ENCODE measurements at places on chromosomes 4 and X.
A peak's percentile ranks its signal among the peaks of the same experiment; 100 is the strongest.

- DNase-seq, result no peak
These were observed 322.2 kb downstream of the GPAT3 start for GRCh38 chr4:83858131-83858530.

- DNase-seq, result no peak
These were observed 153.8 kb upstream of the RAPGEF2 start for GRCh38 chr4:158949099-158949498.

DNA sequence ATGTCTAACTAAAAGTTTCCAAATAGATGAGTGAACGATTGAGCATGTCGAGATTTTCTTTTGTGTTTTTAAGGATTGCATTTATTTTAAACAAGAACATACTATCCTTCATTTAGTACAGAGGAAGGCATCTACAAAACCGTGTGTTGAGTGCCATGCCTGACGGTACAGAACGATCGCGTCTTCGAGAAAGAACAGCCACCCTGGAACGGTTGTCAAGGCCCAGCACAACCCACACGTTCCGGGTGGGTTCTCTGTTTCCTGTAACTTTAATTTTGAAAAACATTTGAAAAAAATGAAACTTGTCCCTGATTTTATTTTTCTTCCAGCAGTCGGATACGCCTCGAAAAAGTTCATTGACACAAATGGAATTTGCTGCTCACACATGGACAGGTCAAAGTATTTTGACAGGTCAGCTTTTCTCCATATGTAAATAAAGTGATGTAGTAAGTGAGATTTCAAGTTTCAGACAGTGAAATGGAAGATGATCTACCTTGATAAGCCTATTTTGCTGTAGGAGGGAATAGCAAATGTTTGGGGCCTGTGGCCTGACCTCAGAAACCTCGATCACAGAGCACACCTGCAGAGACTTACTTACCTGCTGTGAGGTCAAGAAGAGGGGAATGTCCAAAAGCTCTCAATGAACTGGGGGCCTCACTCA is 24.4 kb upstream of the CYP4V2 start:
- no peak for DNase-seq

GRCh38 chr4:2296631-2297601 is 35.0 kb upstream of the MXD4 start:
- no peak for DNase-seq

- DNase-seq, result no peak
These were observed 32.2 kb upstream of the FAT1 start for GRCh38 chr4:186755550-186756519.

DNA sequence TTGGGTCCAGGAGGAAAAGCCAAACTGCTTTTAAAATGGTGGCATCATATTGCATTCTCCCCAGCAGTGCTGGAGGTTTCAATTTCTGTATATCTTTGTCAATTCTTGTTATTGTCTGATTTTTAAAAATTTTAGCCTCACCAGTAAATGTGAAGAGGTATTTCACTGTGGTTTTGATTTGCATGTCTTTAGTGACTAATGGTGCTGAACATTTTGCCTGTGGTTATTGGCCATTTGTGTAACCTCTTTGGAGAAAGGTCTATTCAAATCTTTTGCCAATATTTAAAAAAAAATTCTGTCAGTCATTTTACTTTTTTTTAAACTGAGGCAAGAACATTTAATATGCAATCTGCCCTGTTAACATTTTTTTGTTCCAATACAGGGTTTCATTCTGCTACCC is 322.1 kb downstream of the TLL1 start:
- DNase-seq, result no peak

GRCh38 chr4:4271912-4272311 is 18.0 kb downstream of the LYAR start:
- no peak for DNase-seq

DNA sequence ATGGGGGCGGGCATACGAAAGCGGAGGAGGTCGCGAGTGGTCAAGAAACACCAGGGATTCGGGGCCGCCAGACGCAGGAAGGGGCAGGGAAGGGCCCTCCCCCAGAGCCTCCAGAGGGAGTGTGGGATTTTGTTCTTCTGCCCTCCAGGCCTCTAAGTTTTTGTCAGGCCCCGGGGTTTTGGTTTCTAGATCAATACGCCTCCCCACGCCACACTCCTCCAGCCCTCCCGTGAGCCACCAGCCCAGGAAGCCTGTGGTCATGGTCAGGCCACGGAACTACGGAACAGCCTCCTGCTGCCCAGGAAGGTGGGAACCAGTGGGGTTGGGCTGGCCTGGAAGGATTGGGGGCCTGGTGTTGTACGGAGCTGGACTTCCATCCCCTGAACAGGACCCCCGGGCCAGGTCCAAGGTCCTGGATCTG is 38.4 kb downstream of the CPLX1 start:
- no peak for DNase-seq

- DNase-seq, result no peak
These were observed 582.9 kb downstream of the ADGRL3 start for GRCh38 chr4:61783050-61783449.

- no peak for DNase-seq
These were observed 24.3 kb downstream of the ADD1 start for GRCh38 chr4:2867758-2868491.

DNA sequence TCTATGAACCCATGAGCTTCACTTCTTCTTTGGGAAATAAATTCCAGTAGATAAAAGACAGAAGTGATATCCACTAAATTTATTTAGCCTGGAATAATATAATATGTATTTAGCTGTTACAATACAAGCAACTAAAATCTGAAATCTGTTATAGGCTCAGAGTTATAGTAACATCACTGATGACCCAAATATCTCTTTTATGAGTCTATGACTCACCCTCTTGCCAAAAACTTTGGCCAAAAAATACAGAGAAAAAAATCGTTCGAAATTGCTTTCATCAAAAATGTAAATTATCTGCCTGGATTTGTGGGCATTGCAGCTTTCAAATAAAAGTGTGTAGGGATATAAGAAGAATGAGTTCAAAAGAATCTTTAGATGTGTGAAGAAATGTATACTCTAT is 89.4 kb upstream of the DKK2 start:
- DNase-seq, result no peak

- DNase-seq, result no peak
These were observed 1461.7 kb downstream of the ADGRL3 start for GRCh38 chr4:62661821-62662220.

DNA sequence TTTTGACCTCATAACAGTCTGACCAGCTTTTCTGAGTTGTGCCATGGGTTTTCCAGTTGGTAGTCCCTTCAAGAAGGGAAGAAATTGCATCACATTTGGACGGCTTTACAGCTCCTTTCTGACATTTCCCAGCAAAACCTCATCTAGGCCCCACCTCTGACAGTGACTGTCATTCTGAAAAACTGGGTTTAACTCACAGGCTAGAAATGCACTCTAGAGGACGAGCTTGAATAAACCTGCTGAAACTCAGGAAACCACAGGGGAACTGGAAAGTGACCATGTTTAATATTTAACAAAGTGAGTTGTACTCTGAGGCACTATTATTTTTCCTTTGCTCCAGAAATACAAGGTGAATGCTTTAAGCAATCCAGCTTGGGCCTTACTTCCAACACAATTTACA is 434.3 kb upstream of the RASGEF1B start:
- DNase-seq, result no peak

DNA sequence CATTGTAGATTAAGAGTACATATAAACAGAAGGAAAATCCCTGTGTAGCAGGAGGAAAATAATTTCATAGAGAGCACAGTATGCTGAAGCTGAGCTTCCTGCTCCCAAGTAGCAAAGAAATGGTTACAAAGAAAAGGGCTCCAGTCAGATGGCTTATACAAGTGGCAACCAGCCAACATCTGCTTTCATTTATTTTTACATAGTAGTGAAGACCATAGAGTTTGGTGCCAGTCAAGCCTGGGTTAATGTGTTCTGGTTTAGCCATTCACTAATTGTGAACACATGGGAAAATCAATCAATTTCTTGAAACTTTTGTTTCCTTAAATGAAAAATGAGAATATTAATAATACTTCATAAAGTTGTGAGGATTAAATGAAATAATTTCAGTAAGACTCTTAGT is 111.3 kb upstream of the ELOVL6 start:
- DNase-seq, result no peak

DNA sequence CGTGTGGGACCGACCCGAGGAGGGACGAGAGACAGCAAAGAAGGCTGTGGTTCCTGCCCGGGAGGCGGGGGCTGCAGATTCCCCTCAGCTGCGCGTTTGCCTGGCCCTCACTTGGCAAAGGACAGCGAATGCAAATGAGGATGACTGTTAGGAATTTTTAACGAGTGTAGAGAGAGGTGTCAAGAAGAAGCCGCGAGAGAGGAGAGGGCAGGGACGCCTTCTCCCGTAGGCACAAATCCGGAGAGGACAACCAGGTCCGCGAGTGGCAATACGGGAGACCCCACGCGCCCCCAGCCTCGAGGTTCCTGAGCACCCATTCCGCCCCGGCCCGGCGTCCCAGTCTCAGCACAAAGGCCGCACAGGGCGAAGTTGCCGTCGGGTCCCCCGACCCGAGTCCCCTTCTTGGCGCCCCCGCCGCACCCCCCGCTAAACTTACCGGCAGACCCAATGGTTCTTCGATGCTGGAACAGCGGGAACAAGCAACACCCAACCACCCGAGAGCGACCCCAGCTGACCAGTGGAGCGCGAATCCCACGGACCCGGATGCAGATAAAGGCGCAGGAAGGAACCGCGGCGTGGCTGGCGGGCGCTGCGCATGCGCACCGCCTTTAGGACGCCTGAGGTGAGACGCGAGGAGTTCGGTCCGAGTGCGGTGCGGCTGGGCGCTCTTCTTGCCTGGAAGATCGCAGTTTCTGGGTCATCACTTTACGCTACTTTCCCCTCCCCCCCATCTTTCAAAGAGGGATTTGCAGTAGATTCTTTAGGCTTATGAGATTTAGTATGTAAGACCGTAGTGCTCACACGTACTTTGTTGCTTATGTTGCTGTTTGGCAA is at the start of gene GNPDA2:
GNPDA2 (minus strand) TSS at position 519 of the 834 bp plus-strand sequence. CDS start 4,349 bp downstream, outside the sequence.
- DNase-seq, result peak; percentile 83
